ENCODE measurements at places on chromosomes 16 and 17.

DNA sequence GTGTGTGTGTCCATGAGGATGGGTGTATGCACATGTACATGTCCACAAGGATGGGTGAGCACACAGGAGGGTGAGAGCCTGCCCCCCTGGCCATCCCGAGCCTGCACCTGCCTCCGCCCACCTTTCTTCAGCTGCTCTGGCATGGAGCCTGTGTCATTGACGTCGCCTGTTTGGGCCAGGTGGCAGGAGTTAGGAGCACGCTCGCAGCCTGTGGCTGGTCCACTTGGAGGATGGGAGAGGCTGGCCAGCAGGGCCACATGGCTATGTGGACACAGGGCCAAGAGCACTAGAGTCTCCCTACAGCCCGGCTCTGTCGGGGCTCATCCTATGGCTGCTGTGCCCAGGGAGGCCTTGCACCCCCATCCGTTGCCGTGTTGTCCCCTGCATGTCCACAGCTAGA, 21.4 kb downstream of the BAHCC1 start:
- DNase-seq, result no peak

DNA sequence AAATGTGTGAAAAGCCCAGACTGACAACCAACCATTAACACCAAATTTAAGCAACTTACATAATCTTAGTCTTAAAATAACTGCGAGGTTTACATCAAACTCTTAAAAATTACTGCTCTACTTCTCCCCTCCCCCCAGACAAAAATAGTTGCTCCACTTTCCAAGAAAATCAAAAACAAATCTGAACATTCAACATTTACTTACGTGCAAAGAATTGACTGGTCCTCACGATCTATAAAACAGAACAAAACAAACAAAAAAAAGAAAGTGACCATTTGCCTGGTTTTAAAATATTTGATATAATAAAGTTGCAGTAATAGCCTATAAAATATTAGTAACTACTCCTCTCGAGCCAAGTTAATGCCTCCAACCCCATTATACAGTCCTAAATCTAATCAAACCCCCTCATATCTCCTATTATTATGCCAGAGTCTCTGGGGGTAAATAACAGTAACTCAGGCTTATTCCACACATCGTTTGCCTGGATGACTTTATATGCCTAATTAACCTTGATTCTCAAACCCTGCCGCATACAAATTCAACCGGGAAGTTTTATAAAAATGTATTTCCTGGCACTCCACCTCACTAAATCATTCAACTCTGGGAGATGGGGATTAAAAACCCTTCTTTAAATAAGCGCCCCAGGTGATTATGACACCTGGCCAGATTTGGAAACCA, 41.5 kb downstream of the MYH10 start:
- DNase-seq, result no peak

- no peak for DNase-seq
These were observed 2.0 kb downstream of the PLD6 start for GRCh38 chr17:17204041-17204591.

DNA sequence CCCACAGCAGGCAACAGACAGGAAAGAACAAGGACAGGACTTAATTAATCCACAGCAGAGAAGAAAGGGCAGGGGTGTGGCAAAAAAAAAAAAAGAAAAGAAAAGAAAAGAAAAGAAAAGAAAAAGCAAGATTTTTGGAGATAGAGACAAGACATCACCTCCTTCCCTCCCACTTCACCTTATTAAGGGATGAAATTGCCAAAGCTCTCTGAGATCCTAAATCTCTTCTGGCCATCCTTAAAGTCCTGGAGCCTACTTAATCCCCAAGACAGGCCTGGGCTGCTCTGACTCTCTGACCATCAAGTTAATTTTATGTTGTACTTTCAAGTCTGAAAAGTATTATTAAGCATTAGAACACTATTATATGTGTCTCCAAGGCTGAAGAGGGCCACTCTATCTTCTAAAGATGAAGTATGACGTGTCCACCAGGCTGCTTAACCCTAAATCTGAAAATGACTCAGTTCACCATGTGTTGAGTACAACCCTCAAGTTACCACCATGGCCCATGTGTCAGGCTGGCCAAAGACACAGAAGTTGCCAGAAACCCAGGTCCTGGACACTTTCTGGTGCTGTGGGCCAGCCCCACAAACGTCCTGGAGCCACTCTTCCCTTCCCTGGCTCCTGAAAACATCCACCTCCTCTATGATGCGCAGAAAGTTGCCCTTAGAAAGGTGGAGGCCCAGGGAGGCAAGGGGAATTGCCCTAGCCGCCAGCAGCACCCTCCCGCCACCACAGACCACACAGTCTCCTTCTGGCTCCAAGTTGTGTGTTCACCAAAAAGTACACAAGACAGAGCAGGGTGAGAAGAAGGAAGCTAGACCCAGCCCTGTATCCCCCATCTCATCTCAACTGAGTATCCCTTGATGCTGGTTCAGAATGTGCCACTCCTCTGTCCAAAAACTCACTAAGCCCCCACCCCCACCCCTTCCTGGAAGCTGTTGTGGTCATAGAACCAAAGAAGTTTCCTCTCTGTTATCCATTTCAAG, 2.7 kb downstream of the SOCS1 start:
- no peak for DNase-seq

GRCh38 chr16:8376858-8377257, 213.5 kb downstream of the TMEM114 start:
- no peak for DNase-seq

DNA sequence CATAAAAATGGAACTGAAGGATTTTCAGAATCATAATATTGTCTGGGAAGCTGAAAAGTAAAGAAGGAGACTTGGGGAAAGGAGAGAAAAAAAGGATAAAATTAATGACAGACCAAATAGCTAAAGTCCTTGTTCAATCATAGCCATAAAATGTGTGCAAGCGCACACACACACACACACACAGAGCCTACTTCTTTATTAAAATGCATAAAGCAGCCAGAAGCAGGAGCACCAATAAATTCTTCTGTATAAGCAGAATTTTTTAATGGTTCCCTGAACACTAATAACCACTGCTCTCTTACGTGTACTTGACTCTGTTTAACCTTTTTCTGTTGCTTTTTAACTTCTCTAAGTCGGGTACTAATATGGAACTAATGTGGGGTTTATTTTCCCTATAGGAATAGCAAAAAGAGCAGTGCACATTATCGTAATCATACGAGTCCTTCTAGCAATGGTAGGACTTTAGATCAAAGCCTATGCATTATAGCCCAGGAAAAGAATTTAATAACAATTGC, 131.0 kb upstream of the PSMD7 start:
- no peak for DNase-seq

All from fibroblast of skin of scalp (primary cell).